WERI-Rb-1 (cell line): ENCODE measurements at places on chromosomes 5 and 9.

DNA sequence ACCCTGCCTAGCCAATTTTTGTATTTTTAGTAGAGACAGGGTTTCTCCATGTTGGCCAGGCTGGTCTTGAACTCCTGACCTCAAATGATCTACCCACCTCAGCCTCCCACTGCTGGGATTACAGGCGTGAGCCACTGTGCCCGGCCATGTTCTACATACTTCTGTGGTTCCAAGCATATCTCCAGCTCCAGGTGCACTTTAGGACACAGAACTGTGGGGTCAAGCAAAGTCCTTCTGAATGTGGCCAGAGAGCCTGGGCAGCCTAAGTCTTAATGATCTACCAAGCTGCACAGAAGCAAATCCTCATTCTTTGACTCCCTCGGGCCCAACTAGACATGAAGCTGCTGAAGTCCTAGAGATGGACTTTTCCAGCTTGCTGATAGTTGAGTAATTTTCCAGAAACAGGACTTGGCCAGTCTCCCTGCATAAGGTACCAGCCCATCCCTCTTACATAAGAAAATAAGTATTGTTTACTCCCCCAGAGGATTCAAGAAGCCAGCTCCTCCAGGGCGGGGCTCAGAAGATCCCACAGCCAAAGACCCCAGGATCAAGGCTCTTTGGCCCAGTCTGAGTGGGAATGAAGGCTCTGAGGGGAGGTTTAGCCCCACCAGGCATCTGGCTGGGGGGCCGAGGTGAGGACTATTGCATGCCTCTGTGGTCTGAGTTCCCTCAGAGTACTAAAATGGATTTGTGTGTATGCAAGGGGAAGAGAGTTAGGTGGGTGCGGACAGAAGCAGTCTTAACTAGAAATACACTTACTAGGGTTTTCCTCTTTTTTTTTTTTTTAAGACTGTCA is 8.7 kb downstream of the CLTB start:
- DNase-seq: no peak

- no peak for DNase-seq
These were observed 46.8 kb downstream of the GCNT4 start for GRCh38 chr5:75005561-75005960.

DNA sequence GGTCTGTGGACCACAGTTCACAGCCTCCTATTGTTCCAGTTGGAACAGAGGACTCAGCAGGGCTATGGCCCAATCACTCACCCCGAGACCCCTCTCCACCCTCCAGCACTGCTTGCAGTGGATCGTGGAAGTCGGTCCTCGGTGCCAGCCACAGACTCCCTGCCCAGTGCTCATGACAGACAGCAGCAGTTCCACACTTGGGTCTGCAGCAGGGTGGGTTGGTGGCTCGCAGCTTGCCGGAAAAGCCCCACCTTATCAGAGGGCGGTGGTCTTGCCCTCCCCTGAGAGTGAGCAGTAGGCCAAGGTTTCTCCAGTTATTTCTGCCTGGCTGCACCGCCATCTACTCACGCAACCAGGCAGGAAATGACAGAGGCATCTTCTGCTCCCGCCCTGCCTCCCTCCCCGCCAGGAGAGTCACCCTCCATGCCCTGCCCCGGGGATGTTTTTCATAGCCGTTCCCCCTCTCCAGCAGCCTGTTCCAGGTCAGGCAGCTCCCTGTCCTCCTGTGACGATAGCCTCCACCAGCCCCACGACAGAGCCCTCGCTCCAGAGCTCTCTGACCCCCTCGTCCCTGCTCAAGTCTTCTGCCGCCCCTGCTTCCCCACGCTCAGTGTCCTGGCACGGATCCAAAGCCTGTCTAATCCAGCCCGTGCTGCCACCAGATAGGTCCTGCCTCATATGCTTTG is 34.5 kb downstream of the UNC5A start:
- peak; percentile 82 for DNase-seq

- no peak for DNase-seq
These were observed 269.0 kb downstream of the ZSWIM6 start for GRCh38 chr5:61600945-61601511.

DNA sequence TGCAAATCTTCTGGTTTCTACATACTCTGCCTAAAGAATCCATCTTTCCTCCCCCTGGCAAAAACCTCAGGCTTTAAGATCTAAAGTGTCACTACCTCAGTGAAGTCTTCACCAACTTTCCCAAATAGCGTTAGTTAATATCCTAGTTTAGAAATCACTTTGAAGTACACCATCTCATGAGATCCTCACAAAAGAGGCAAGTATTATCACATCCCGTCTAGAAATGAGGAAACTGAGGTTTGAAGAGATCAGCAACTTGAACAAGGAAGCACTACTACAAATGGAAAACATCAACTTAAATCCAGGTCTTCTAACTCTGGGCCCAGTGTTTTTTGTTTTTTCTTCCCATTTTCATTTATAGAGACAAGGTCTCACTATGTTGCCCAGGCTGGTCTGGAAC is 4.6 kb downstream of the AP3B1 start:
- no peak for DNase-seq

DNA sequence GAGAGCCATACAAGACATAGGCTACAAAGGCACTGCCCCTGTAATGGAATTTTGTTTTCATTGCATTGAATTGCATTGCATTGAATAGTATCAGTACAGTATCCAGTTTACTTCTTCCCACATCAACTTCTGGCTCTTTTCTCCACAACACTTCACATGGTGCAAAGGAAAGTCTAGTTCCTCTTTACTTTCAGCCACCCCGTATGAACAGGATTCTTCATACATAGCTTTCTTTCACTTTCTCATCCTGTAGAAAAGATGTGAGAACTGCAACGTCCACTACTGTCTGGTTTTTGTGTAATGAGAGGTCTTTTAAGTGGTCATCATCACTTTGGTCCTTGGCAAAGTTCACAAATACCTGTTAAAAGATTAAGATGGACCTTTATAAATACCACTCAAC is 20.2 kb downstream of the NIPSNAP3B start:
- DNase-seq: no peak

GRCh38 chr9:89841456-89841855 is 236.6 kb downstream of the GADD45G start:
- no peak for DNase-seq

GRCh38 chr5:151684690-151685361 is 1.9 kb downstream of the SPARC start:
- DNase-seq: no peak

- DNase-seq: no peak
These were observed 50.7 kb downstream of the SLC44A1 start for GRCh38 chr9:105295201-105295550.

DNA sequence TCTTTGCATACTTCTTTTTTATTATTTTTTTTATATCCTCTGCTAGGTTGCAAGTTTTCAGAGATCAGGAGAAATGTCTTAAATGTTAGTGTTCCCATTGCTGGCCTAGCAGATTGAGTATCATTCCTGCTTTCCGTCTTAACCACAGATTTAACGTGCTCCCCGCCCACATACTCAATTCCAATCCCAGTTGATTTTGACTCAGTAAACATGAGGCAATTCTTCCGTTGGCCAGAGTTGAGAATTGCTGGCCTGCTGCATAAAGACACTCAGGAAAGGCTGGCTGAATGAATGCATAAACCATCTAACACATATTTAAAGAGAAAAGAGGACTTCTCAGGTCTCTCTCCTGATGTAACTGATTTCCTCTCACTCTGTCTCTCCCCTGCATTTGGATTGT is 46.8 kb upstream of the PLPP6 start:
- DNase-seq: no peak

GRCh38 chr5:14503017-14503680 is 78.4 kb upstream of the OTULINL start:
- no peak for DNase-seq

- DNase-seq: no peak
These were observed 126.1 kb downstream of the NR2F1-AS1 start for GRCh38 chr5:93454896-93455295.

DNA sequence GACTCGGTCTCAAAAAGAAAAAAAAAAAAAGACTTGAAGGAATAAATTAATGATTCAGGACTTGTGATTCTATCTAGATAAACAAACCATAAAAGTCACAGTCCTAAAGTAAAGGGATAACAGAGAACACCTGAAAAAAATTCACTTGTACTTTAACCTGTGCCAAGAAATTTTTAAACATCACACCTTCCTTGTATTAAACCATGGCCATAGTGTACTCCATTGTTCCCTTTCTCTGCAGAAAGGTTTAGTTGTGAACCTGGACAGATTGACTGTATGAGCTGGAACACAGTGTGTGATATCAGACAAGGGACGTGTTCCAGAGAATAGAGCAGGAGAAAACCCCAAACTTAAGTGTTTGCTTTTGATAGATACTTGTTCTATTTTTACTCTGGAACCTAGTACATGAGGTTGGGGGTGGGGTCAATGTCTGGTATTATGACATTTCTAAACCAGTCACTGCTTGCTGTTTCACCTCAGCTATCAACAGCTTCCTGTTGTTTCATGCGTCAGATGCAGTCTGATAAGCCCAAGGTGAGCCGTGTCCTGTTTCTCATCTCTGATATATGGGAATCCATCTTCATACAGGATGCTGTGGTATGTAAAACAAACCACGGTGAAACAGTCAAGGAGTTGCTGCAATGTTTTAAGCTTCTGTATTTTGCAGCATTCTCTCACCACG is 62.5 kb upstream of the ITGA1 start:
- no peak for DNase-seq
